Tongue (tissue), 3 donors: ENCODE measurements at places on chromosomes 7 and 10.

DNA sequence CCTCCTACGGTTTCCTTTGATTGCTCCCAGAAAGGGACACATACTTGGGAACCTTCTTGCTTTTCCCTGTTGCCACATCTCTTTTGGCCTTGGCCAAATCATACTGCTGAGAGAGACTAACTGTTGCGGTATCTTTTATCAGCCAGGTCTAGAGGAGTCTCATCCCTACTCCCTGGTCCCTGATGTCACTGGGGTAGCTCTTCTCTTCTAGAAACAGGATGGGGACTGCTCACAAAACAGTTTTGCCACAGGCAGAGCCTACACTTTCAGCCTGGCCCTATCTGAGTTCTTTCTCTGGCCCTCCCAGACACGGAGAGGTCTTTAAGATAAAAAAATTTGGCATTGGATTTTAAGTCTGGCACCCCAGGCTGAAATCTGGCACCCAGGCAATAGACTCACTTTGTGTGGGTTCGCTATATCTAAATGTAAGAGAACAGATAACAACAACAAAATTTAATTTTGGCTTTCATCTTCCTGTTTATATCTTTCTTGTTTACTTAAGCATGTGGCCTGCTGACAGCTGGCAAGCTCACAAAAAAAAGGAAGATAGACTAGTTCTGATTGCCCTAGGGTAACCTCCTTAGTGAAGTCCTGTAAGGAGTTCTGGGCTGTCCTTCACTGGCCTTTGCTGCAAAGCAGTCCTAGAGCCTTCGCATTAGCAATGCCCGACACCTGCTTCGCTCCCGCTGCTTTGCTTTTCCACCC is 228.3 kb upstream of the NPVF start:
- DNase-seq, result peak; percentile 19

- peak; percentile 34 for DNase-seq
These were observed 49.1 kb downstream of the APBB1IP start for GRCh38 chr10:26486990-26487850.

DNA sequence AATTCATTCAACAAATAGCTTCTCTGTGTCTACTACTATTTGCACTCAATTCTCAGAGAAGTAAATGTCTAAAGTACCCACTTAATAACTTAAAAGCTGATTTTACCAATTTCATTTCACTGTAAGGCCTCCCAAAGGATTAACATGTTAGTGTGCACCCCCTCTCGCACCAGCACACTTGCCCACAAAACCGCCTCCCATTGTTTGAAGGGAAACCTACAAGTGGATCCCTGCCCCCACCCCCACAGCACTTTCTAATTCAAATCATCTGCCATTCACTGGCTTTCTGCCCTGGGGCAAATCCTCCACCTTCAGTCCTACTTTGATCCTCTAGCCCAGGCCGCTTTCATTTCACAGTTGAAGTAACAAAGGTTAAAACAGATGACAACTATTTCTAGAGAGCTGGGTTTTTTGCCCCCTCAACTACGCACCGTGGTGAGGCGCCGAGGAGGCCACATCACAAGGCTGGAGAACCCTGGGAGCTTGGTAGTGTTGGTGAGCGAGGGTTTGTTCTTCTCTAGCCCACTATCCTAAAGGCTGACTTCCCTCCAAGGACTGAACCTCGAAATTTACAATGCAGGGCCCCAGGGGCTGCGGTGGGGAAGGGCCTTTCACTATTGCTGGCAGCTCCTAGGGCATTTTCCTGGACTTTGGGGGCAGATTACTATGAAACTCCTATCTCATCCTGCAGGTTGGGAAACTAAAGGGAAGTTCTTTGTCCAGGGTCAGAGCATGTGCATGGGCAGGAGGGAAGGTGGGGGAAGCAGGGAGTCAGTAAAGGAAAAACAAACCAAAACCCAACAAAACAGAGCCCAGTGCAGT is 517.4 kb upstream of the ZMIZ1 start:
- no peak for DNase-seq

DNA sequence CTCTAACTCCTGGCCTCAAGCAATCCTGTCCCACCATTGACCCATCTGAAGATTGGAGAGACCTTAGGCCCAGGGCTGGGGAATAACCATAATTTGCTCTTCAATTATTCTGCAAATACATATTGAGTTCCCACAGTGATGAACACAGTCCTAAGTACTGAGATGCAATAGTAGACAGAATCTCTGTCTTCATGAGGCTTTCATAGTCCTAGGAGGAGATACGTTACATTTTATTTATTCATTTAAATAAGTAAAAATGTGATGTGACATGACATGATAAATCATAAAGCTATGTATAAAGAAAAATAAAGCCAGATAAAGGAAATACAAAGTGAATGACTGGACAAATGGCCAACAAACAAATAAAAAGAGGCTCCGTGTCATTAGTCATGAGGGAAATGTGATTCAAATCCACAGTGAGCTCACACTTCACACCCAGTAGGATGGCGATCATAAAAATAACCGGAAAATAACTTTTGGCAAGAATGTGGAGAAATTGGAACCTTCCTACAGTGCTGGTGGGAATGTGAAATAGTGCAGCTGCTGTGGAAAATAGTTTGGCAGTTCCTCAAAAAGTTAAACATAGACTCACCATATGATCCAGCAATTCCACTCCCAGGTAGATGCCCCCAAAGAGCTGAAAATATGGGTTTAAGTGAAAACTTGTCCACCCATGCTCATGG is 52.1 kb upstream of the JCAD start:
- DNase-seq, result peak; percentile 75

DNA sequence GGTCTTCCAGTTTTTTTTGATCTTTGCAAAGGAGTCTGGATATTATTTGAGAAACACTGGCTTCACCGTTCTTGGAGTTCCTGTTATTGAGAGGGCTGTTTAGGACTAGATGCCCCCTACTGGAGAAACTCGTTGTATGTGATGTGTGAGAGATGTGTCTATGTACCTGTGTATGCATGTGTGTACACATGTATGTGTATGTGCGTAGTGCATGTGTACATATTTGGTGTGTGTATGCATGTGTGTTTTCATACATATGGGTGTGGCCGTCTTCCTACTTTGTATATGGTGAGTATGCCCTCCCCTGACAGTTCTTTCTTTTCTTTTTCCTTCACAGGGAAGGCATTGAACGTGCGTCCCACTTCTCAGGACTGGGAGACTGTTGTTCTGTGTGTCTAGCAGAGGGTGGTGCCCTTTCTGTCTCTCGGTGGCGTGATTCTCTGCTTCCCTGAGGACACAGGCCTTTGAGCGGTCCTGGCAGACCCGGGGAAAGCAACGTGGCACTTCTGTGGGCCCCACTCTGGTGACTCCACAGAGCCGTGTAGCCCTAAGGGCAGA is 3.0 kb upstream of the CALHM3 start:
- peak; percentile 67 for DNase-seq

DNA sequence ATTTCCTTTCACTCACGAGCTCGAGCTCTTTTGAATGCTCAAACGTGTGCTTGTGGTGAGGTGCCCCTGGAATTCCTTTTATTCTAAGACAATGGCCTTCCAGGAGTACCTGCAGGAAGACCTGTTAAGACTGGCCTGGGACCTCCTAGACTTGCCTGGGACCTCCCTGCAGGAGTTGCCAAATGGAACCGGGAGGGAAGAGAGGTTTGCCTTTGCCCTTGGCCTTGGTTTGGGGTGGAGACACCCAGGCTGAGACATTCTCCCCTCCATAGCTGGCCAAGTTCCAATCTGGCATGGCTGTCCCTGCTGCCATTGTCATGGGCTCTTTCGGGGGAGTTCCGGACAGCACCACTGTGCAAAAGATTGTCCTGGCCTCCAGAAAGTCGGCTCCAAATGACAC is 39.7 kb downstream of the DNAJB12 start:
- DNase-seq, result peak; percentile 66

DNA sequence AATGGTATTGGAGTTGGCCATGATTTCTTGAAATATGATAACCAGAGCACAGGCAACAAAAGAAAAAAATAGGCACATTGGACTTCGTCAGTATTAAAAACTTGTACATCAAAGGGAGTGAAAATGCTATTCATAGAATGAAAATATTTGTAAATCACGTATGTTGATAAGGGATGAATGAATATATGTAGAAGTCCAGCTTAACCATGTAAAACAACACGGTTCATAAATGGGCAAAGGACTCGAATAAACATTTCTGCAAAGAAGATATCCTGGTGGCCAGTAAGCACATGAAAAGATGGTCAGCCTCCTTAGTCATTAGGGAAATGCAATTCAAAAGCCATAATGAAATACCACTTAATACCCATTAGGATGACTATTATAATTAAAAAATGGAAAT is 68.1 kb downstream of the WAC start:
- DNase-seq, result no peak

DNA sequence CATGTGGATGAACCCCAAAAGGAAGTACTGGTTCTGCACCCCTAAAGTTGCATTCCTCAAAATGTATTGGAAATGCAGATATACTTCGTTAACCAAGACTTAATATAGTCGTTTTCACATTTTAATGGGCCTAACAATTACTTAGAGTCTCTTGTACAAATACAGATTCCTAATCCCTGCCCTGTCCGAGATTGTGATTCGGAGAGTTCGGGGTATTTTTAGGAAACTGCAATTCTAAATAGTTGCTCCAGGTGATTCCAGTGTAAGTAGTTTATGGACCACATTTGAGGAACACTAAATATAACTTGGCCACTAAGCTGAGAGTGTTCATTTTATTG is 830 bp downstream of the TRUB1 start:
- DNase-seq, result no peak

DNA sequence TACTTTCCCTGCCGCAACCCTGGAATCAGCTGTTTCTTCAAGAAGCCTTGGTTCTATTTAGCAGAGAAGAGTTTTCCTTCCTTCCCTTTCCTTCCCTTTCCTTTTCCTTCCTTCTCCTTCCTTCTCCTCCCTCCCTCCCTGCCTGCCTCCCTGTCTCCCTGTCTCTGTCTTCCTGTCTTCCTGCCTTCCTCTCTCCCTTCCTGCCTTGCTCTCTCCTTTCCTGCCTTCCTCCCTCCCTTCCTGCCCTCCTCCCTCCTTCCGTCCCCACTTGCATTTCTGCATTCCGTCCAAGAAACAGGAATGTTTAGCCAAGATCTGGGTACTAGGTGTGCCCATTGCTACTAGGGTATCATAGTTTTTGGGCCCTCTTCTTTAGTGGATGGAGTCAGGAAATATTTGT is 21.9 kb downstream of the SND1 start:
- DNase-seq, result no peak

DNA sequence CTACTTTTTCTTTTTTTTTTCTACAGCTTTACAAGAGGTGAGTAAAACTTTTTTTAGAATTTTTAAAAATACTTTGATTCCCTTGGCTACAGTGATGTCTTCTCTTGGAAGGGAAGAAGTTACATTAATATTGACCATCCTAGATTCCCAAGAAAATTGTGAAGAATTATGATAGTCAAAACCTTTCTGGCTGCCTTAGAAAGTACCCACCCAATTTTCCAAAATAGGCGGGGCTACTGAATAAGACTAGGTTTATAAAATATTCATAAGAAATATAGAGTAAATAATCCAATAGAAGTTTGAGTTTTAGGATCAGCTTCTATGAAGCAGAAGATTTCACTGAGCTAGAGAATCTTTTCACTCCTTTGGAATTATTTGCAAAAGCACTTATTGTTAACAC is 3.0 kb downstream of the COL1A2 start:
- no peak for DNase-seq

DNA sequence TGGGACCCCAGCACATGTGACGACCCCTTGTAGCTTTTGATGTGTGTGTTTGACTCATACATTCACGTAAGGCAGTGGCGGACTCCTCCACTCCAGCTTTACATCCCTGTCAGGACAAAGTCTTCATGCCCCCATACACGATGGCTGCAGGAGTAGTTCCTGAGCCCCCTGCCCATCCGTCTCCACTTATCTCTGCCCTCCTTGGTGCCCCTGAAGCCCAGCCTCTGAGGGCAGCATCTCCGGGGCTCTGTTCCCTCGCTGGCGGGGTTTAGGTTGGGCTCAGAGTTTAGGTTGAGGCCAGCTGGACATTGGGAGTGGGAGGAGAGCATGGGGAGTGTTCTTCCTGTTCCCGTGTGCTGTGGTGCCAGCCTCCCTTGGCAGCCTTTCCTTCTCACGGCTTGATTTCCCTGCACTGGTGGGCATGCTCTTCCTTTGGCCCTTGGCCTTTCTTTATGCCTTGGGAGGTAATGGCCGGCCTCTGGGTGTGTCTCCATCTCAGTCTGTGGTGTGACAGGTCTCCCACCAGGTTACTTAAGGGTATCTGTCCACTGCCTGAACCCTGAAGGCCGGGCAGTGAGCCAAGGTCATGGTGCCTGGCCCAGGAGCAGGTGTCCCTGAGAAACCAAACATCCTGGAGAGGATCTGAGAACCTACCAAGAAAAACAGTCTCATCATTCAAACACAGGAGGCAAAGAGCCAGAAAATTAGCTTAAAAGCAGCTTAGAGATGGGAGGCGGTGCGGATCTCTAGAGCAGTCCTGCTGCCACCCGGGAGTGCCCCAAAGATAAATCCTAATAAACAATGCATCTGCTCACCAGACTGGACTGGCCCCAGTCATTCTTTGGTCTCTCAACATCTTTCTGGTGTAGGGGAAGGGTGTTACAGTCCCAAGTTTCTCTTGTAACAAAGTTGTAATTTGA is 85.5 kb downstream of the GLRX3 start:
- no peak for DNase-seq

GRCh38 chr10:119640875-119641526 is 10.2 kb upstream of the BAG3 start:
- no peak for DNase-seq
